ENCODE measurements at places on chromosomes 16 and 17. TPM values are rescaled to one million over a fixed set of nuclear protein-coding genes. Genes with fewer than 3 reads are reported as not detected.

DNA sequence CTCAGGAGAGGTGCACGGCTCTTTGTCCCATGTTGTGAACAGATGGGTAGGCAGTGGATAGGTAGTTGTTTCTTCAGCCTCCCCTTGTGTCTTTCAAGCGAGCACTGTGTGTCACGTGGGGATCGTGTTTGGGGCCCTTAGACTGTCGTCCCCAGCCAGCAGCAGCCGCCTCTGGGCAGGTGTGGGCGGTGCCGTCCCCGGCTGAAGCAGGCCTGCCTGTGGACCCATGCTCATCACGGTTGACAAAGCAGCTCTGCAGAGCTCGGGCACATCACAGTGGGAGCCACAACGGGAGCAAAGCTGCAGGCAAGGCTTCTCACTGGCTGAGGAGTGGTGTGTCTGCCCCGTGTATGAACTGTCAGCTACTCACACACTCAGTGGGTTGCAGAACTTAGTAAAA is 4.7 kb upstream of the RPL13 start:
- DNase-seq: no peak

DNA sequence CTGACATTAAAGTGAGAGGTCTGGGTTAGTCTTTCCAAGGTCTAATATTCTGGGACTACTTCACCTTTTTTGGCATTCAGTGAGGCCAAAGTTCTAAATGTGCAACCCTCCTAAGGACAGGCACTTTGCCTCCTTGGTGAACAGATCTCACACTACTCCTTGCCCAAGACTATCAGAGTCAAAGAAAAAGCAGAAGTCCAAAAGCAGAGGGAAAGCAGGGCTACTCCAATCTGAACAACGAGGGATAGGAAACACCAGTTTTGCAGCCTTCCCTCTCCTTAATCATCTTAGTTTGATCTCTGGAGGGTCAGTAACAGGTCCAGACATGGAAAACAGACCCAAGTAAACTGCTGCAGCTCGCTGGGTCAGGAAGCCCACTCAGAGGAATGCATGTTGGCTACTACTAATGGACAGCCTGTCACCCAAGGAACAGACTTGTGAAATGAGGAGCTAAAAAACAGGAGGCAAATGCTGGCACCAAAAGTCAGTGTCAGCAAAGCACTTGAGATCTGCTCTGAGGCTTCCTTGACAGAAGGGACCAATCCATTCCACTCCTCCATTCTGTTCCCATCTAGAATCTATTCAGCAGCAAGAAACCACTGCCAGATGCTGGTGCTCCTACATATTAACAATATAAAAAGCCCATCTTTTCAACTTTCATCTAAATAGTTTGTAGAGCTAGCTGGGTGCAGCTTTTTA is 29.9 kb downstream of the DCUN1D3 start:
- DNase-seq: no peak

- no peak for DNase-seq
Measured at GRCh38 chr16:26762594-26762993, 304.1 kb upstream of the C16orf82 start.

The DNAI2 gene
- not detected for total RNA-seq

The MMD gene
- total RNA-seq: 6.3 TPM

The FOXC2 gene
- total RNA-seq: not detected

The HSD11B2 gene
- 2.1 TPM for total RNA-seq
